NCI-H2081 treated with DMSO at 0.1 percent for 48 hours (cell line): ENCODE measurements at places on chromosomes 2 and 18.

DNA sequence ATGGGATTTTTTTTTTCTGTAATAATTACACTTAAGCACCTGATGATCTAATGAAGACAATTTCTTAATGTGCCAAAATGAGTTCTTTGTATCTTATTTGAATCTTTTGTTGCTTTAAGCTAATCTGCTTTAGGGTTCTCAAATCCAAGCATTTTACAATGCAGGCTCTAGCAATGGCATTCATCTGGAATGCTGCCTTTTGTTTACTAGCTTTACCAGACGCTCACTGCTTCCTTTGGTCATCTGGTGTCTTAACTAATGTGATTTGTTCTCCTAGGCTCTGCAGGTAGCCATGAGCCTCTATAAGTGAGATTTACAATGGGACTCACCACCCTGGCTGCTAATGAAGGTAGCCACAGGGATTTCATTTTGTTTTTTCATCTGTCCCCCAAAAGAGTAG is 100.3 kb downstream of the GREB1L start:
- no peak for DNase-seq

DNA sequence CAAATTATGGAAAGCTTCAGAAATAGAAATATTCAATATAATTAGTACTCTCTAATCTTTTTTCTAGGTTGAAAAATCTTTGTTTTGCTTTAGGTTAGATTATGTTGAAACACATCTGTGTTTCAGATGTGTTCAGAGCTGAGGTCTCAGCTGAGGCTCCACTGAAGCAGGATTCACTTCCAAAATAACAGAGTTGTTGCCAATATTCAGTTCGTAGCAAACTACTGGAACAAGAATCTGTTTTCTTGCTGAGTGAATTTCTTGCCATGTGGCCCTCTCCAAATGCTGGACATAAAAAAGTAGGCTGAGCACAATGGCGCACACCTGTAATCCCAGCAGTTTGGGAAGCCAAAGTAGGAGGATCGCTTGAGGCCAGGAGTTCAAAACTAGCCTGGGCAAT is 8.7 kb downstream of the PHOSPHO2 start:
- DNase-seq: no peak

- no peak for DNase-seq
Measured at GRCh38 chr18:10453261-10453805, 1.1 kb upstream of the APCDD1 start.

DNA sequence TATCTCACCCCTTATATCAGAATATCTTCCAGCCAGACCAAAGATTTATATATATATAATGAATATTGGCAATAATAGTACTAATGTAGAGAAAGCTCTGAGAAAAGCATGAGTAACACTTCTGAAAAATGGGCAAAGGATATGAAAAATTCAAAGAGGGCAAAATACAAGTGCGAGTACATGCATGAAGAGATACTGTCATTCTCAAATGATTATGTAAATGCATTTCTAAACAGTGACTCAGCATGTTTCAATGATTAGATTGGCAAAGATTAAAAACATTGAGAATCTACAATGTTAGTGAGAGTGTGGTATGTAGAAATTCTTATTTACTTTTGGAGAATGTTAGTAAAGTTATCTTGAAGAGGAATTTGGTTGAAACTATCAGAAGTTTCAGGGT is 118.3 kb upstream of the NEDD4L start:
- no peak for DNase-seq

DNA sequence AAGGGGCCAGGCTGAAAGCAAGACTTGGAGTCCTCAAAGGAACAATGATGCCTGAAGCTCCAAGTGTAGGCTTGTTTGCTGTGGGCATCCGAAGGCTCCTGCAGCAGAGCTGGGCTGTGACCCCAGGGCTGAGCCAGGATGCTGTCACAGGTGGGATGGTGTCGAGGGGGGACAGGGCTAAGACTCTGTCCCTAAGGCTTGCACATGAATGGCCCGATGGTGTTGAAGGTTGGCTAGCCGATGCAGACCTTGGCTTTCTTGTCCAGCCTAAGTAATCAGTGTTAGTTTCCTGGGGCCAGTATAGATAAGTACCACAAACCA is 251.0 kb downstream of the NDUFA10 start:
- no peak for DNase-seq

DNA sequence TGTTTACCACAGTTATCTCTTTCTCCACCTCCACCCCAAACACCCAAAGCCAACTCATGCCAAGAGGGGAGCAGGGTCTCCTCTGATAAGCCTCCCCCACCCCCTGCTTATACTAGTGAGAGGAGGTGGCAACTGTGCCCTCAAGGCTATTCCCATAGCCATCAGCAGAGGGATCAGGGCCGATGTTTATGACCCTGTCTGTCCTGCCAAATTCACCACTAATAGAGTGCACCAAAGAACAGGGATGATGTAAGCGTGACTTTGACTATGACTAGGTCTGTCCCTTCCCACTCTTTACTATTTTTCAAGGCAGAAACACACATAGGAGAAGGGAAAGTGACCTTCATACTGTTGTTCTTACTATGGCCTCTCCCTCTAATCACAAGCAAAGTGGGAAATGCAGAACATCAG is 74.6 kb downstream of the CLHC1 start:
- no peak for DNase-seq

GRCh38 chr2:27378096-27378808 is 2.3 kb downstream of the ZNF513 start:
- no peak for DNase-seq

- DNase-seq: no peak
Measured at GRCh38 chr2:88443353-88443938, 9.0 kb downstream of the FOXI3 start.

GRCh38 chr2:96930351-96931010 is 55.9 kb downstream of the FAM178B start:
- DNase-seq: no peak

GRCh38 chr2:63000801-63001200 is 49.8 kb upstream of the OTX1 start:
- DNase-seq: no peak

- DNase-seq: no peak
Measured at GRCh38 chr18:47415881-47416280, 164.4 kb upstream of the SKOR2 start.

DNA sequence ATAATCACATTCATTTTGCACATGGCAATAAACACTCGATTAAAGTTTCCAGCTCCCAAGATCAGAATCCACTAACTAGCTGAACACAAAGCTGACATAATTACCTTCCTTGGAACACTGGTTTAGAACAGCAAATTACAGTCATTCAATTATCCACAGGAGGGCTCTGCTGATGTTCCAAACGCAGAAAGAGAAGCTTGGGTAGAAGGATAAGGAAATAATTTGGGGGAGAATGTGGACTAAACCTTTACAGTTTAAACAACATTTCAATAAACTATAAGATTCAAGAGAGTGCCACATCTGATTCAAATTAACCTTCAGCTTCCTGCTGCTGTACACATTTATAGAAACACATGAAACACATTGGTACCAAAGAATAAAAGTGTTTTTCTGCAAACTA is 67.8 kb upstream of the ARL4C start:
- DNase-seq: peak; percentile 93

GRCh38 chr2:163491850-163492249 is 244.0 kb downstream of the FIGN start:
- DNase-seq: no peak

DNA sequence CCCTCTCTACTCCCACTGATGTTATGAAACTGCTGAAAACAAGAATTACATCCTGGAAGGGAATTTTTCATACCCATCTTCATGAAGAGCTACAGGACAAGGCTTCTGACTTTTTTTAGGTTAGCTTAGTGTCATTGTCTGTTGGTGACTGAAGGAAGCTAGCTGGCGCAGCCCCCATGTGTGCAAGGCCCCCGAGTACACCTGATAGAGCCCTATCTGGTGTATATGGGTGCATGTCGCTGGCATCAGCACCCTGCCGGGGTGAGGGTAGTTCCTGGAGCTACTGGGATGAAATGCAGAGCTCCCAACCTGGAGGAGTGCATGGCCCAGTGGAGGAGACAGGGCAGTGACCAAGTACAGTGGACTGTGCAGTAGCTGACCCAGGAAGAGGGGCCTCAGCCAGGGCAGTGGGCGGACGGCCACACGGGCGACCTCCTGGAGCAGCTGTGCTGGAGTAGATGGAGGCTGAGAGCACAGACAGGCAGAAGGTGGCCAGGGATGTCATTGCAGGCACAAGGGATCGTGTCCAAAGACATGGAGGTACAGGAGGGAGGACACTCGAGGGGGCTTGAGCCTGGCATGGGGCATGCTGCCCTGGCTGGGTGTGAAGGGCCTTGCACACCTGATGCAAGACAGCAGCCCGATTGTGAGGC is 12.1 kb downstream of the IMPA2 start:
- no peak for DNase-seq

- DNase-seq: no peak
Measured at GRCh38 chr2:217262911-217263310, 403.0 kb upstream of the TNP1 start.

DNA sequence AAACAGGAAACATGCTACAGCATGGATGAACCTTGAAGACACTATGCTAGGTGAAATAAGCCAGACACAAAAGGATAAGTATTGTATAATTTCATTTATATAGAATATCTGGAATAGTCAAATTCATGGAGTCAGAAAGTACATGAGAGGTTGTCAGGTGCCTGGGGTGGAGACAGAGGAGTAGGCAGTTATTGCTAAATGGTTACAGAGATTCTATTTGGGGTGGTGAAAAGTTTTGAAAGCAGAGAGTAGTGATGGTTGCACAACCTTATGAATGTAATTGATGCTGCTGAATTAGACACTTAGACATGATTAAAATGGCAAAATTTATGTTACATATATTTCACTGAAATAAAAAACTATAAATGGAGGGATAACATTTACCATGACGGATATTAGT is 197.4 kb downstream of the VAPA start:
- no peak for DNase-seq

DNA sequence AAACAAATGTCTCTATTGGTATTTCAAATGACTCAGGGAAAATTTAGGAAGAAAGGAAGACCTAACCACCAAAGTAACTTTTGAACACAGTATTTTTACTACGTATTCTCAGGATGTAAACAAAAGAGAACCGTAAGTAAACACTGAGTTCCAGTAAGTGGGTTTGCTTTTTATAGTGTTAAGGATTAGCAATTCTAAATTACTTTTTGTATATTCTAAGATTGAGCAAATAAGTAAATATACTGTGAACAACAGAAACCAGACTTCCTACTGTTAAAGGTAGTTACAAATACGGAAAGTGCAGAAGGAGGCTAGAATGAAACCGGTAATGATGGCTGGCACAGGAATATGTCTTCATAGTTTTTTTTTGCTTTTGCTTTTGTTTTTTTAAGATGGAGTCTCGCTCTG is 31.5 kb downstream of the SESTD1 start:
- no peak for DNase-seq

- no peak for DNase-seq
Measured at GRCh38 chr2:121376535-121377250, 91.7 kb upstream of the TFCP2L1 start.

DNA sequence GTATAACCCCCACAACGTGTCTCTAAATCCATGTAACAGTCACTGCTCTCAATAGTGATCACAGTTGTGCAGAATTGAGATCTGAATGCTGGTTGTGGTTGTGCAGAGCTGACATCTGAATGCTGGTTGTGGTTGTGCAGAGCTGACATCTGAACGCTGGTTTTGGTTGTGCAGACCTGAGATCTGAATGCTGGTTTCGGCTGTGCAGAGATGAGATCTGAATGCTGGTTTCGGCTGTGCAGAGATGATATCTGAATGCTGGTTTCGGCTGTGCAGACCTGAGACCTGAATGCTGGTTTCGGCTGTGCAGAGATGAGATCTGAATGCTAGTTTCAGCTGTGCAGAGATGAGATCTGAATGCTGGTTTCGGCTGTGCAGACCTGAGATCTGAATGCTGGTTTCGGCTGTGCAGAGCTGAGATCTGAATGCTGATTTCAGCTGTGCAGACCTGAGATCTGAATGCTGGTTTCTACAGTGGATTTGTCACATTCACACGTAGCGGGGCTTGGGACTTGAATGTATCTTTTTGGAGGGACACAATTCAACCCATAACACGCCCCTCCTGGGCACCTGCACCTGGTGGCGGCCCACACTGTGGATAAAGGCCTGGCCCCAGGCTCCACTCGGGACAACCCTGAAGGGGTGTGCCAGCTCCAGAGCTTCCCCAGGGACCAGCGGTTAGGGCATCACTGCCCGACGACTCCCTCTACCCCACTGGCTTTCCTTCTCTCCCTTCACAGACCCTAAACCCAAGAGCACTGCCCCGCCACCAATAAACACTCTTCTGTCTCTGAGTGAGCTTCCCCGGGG is 51.1 kb upstream of the SLC66A3 start:
- DNase-seq: no peak

- no peak for DNase-seq
Measured at GRCh38 chr2:229050133-229050532, 221.0 kb downstream of the PID1 start.

DNA sequence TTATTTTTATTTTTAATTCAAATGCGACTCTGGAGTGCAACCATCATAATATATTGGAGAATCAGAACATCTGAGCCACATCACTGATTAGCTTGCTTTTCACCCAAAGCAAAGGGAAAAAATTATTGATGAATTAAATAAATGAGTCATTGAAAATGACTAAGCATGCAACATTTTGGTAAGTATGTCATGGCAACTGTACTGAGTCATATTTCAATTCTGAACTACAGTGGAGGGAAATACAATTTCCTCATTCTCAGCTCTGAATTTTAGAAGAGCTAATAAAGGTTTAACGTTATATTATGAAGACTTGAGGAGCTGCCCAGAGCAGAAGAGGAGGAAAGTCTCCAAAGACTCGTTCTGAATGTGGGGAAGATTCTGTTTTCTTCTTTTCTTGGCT is 89.6 kb upstream of the CCDC68 start:
- DNase-seq: no peak

- DNase-seq: no peak
Measured at GRCh38 chr2:15096873-15097272, 464.3 kb downstream of the NBAS start.

GRCh38 chr2:236236559-236237452 is 27.4 kb downstream of the ASB18 start:
- no peak for DNase-seq

GRCh38 chr2:134900151-134900550 is 18.5 kb upstream of the CCNT2 start:
- DNase-seq: no peak
